ENCODE measurements at places on chromosomes 7 and 10. TPM values are rescaled to one million over a fixed set of nuclear protein-coding genes. Genes with fewer than 3 reads are reported as not detected.

Gene CALHM1
- polyA plus RNA-seq, result not detected

Gene CRTAC1
- not detected for polyA plus RNA-seq

Gene VTI1A
- 31.2 TPM for polyA plus RNA-seq

Gene CHN2
- polyA plus RNA-seq, result 23.9 TPM

Gene ZPBP
- not detected for polyA plus RNA-seq

Gene DPP6
- not detected for polyA plus RNA-seq

Gene CUX1
- 3.1 TPM for polyA plus RNA-seq

Gene IL6
- polyA plus RNA-seq, result not detected

Gene CALML3
- polyA plus RNA-seq, result not detected

Gene RELN
- polyA plus RNA-seq, result not detected
